ENCODE measurements at places on chromosomes 11 and 22. TPM values are rescaled to one million over a fixed set of nuclear protein-coding genes. Genes with fewer than 3 reads are reported as not detected.

- no peak for DNase-seq
Observed at GRCh38 chr22:49413551-49413950, 414.1 kb downstream of the BRD1 start.

GRCh38 chr22:31509061-31509762, 12.9 kb downstream of the SFI1 start:
- DNase-seq, result no peak

GRCh38 chr11:46361283-46362155, 14.3 kb downstream of the DGKZ start:
- DNase-seq, result peak; percentile 76

DNA sequence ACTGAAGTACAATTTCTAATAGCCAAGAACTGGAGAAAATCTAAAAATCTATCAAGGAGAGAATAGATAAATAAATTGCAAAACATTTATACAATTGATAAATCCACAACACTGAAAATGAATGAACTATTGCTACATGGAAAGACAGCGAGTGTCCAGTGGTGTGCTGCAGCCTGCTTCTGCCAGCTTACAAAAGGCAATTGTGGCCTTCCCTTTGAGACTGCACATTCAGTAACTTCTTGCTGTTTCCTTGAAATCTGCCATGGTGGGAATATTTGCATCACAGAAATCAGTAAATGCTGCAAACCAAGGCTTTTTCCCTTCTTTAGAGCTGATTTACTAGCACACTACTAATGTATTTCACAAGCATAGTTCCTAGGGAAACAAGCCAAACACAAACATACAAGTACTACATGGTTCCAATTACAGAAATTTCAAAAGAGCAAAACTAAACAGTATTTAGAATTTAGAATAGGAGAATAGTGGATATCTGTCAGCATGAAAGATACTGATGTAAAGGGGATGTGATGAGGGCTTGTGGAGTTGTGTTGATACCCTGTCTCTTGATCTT, 76.9 kb upstream of the TRIM77 start:
- no peak for DNase-seq

- DNase-seq, result no peak
Observed at GRCh38 chr11:98564233-98564632, 456.5 kb upstream of the CNTN5 start.

- peak; percentile 48 for DNase-seq
Observed at GRCh38 chr22:41831828-41832552, 915 bp upstream of the SREBF2 start.

- no peak for DNase-seq
Observed at GRCh38 chr22:43330178-43331068, 12.7 kb downstream of the SCUBE1 start.

- DNase-seq, result no peak
Observed at GRCh38 chr11:35009191-35009943, 92.9 kb downstream of the PDHX start.

GRCh38 chr11:563066-563811, 2.5 kb downstream of the RASSF7 start:
- DNase-seq, result no peak

DNA sequence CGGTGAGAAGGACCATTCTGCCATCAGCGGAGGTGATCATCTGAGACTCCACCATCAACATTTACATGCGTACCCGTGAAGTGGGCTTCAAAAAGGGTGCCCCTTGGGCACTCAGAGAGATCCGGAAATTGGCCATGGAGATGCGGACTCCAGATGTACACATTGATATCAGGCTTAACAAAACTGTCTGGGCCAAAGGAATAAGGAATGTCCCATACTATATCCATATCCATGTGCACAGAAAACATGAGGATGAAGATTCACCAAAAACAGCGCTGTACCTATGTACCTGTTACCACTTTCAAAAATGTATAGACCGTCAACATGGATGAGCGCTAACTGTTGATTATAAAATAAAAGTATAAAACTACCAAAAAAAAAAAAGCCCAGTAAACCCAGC, 10.8 kb downstream of the HSPA8 start:
- DNase-seq, result no peak

DNA sequence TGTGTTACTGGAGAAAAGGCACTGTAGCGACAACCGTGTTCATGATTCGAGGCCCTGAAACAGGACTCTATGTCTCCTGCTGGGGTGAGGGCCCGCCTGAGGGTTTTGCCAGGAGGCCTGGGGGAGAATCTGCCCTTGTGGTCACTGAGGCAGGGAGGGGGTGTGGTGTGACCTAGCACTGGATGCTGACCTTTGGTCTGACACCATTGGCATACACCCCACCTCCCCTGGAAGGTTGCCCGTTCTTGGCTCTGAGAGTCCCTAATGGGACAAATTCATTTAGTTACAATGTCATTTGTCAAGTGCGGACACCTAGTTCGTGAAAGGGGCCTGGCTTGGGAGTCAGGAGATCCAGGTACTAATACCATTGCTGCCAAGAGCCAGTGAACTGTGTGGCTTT, 29.0 kb downstream of the NECTIN1 start:
- DNase-seq, result no peak

GRCh38 chr22:29830585-29830984, 7.5 kb downstream of the ASCC2 start:
- no peak for DNase-seq

DNA sequence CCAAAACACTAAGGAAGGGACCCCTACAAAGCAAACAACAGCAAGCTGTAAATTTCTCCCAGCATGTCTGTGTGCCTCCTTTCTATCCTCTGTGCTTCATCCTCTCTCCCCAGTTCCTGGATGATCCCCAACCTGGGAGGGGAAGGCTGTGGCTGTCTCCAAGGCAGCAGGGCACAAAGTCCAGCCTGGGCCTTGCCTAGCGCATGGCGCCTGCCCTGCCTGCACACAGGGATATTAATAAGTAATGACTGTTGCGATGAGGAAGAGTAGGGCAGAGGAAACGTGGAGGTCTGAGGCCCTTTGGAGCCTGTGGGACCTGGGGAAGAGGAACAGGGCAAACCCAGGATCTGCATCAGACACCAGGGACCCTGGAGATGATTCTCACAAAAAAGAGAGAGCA, 2.0 kb downstream of the USH1C start:
- DNase-seq, result no peak

DNA sequence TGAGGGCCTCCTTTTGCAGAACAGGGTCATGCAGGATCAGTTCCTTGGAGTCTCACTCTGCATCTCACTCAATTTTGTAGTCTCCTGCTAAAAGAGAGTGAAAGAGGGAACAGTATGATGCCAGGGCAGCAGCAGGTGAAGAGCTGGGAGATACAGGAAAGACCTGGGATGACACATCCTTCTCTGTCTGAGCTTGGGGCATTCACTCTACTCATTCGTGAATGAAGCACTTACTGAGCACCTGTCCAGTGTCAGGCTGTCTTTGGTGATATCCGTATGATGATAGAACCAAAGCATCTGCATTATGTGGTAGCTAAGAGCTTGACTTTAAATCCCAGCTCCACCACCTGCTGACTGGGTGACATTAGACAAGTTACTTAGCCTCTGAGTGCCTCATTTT, 14.4 kb downstream of the SREBF2 start:
- no peak for DNase-seq

- DNase-seq, result no peak
Observed at GRCh38 chr11:75538150-75538942, 12.6 kb upstream of the GDPD5 start.

GRCh38 chr11:28727254-28727653, 619.1 kb downstream of the METTL15 start:
- DNase-seq, result no peak

- DNase-seq, result no peak
Observed at GRCh38 chr11:77806993-77807392, 13.5 kb downstream of the RSF1 start.

Gene DGAT2
- total RNA-seq, result 79.3 TPM

Gene RFPL3
- not detected for total RNA-seq

Gene TYR
- 4.0 TPM for total RNA-seq

Gene SAA4
- not detected for total RNA-seq

Gene CABP7
- total RNA-seq, result 0.10 TPM

Gene ATL3
- 67.1 TPM for total RNA-seq

Gene RAG2
- 0.30 TPM for total RNA-seq

Gene DDIAS
- 3.3 TPM for total RNA-seq
